ENCODE measurements at places on chromosomes 3 and 15.

GRCh38 chr3:69186575-69187093 lies 64.2 kb upstream of the LMOD3 start:
- no peak for DNase-seq

DNA sequence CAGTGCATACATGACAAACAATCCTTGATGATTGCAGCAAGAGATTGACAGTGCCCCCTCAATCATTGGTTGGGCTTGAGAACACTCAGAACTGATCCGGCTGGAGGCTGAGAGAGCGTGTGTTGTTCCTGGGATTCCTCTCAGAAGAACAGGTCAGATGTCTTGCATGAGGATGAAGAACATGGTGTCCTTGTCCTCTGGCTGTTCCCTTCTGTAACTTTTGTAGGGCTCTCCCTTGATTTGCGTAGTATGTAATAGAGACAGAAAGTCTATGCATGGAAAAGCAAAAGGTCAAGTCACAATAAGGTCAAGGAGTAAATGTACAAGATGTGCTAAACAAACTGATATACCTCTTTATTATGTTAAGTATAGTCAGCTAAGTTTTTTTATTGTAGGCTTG lies 8.2 kb downstream of the CHST2 start:
- DNase-seq = no peak

GRCh38 chr3:176208283-176208682 lies 989.0 kb downstream of the TBL1XR1 start:
- DNase-seq = no peak

DNA sequence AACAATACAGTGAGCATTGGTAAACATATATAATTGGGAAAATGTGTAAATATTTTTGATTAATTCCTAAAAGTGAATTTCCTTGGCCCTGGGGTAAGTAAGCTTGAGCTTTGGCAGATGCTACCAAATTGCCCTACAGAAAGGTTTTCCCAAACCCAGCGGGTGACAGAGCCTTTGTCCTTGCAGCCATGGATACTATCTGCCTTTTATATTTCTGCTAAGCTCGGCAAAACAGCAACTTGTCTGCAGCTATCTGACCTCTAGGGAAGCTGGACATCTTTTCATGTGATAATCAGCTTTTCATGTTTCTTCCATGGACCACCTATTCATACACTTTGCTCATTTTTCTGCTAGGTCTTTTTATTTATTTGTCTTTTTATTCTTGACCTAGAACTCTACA lies 64.7 kb upstream of the SEC22A start:
- DNase-seq = no peak

GRCh38 chr3:32303977-32304881 lies 65.7 kb downstream of the CMTM8 start:
- no peak for DNase-seq

- no peak for DNase-seq
Measured at GRCh38 chr3:169886671-169887070, 16.9 kb upstream of the LRRC31 start.

DNA sequence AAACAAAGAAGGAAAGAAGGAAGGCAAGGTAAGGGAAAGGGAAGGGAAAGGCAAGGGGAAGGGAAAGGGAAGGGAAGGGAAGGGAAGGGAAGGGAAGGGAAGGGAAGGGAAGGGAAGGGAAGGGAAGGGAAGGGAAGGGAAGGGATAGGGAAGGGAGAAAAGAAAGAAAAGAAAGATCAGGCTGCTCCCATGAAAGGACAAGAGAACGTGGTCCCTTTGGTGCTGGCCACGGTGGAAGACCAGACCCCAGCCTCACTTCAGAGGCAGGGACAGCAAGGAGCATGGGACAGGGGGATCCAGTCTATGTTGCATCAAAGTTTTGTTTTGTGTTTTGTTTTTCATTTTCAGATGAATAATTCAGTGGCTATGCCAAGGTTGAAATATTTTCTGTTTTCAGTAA lies 111.4 kb upstream of the IGF1R start:
- DNase-seq = no peak

GRCh38 chr15:30990036-30990435 lies 1.4 kb downstream of the MTMR10 start:
- no peak for DNase-seq

- DNase-seq = no peak
Measured at GRCh38 chr15:67133738-67134066, 68.3 kb downstream of the SMAD3 start.

DNA sequence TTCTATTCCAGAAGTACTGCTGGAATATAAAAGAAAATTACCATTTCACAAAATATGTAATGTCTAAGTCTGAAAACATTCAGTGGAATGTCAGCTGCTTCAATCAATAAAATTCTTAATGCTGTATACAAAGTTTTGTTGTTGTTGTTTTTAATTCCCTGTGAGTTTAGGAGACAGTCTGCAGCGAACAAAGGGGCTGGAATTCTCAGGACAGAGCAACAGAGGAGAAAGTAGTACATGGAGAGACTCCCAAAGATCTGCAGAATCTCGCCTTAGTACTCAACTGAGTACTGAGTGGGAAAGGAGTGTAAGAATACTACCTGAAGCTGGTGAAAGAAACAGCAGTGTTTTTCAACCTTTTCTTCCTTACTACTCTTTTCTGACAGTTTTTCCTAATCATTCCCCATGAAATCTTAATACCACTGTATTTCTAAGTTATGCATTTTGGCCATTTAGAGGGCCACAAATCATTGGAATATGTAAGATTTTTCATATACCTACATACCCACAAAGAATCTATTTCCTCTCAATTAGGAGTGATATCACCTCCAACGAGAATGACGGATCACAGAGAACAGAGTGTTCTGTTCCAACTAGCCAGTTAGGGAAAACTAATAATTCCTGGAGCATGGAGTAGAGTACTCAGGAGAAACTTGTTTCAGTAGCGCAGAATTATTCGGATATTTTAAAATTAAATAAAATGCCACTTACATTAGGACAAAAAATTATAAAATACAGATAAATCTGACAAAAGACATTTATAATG lies 16.0 kb downstream of the ANKRD28 start:
- no peak for DNase-seq

- peak; percentile 29 for DNase-seq
Measured at GRCh38 chr3:147391781-147392624, 14.3 kb downstream of the ZIC4 start.
